ENCODE measurements at places on chromosomes 3 and 15.

DNA sequence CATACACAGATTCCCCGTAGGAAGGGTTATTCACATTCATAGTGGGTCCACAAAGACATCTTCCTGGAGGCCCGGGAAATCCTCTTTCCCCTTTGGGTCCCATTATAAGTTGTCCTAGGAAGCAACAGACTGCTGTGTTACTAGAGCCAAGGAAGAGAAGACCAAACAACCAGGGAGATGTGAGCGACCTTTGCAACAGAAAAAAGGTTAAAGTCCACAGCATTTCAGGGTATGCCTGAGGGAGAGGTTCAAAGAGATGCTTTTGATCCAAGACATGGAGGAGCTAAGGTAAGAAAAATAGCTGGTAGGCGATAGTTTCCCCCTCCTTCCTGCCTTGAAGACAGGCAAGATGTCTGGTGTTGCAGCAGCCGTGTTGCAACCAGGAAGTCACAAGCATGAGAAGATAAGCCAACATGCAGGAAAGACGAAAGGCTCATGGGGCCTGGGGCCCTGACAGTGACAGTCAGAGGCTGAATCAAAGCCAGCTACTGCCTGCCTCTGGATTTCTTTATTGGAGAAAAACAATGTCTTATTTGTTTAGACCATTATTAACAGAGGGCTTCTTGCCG, 30.9 kb downstream of the EAF1 start:
- DNase-seq = no peak

GRCh38 chr3:160390565-160391138, 8.4 kb downstream of the IFT80 start:
- no peak for DNase-seq

GRCh38 chr15:33293713-33294334, 16.9 kb upstream of the RYR3 start:
- no peak for DNase-seq

GRCh38 chr3:72892081-72892775, 4.4 kb downstream of the GXYLT2 start:
- DNase-seq = no peak

GRCh38 chr3:167032267-167032876, 347.7 kb downstream of the ZBBX start:
- no peak for DNase-seq

DNA sequence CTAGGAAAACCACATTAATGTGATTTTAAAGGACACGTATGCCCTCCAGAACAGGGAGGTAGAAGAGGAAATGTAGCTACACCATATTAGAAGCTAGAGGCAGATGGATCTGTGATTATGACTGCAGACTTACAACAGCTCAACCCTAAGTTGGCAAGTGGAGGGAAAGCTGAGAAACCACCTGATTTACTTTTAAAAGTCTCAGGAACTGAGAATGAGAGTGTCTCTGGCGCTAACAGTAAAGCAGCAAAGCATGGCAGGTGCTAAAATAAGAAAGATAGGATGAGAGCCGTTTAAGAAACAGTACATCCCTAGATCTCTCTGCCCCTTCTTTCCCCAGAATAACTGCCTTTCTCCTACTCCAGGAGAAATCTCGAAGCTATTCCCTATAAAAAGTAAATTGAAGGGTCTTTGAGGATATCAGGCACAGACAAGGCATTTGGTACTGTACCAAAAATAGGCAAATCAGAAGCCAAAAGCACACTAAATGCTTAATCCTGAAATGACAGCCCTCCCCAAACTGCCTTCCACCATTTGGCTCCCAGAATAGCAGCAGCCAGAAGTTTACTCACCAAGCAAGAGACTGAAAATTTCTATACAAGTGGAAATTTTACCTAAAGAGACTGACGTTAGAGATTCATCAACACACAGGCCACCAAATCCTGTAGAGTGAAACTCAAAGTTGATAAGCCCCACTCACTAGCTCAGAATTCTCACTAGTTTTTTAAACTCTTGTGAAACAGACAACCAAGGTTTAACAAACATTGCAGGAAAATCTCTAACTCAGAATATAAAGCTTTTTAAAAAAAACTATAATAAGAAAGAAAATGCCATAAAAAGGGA, 34.3 kb upstream of the PARP14 start:
- DNase-seq = no peak

GRCh38 chr15:48385031-48385830, 54.0 kb downstream of the DUT start:
- no peak for DNase-seq

All from activated CD4-positive, CD25-positive, alpha-beta regulatory T cell treated with anti-CD3 and anti-CD28 coated beads, Interleukin-2, amount 50 U/mL, for 72 hours (primary cell).